Cardiac muscle cell (in vitro differentiated cells and primary cell): ENCODE measurements at places on chromosomes 3 and 15. TPM values are rescaled to one million over a fixed set of nuclear protein-coding genes. Genes with fewer than 3 reads are reported as not detected.

The PDCD10 gene
- total RNA-seq: 39.6 and 48.0 TPM in 2 replicates

The WNT5A gene
- 94.2 and 113 TPM in 2 replicates for total RNA-seq

The SUSD5 gene
- 4.3 and 7.1 TPM in 2 replicates for total RNA-seq

The RARB gene
- total RNA-seq: 26.8 and 27.2 TPM in 2 replicates

DNA sequence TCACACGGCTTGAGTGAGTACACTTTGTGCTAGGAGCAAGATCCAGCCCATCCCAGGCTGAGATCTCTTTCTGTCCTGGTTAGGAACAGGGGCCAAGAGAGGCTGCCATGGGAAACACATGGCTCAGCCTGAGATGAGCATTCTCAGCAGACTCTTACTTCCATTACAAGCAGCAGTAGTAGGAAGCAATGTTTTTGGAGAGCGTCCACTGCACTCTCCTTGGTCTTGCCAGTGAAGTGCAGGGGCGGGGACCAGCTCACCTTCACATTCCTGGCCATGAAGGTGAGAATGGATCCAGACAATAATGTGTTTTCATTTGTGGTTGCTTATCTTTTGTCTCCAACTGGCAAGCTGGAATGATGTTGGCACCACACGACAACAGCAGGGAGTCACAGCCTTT, 24.7 kb downstream of the ZNF80 start:
- no peaks in the 10 kb centered on the region for H3K27me3 ChIP-seq
- no peak for DNase-seq
- H3K27ac ChIP-seq: no peak overlapping the region
- H3K36me3 ChIP-seq: no peaks in the 10 kb centered on the region
- no peak overlapping the region for H3K4me3 ChIP-seq

GRCh38 chr3:141259821-141260629, 28.4 kb downstream of the PXYLP1 start:
- peaks cover 14% of the 10 kb centered on the region for H3K4me1 ChIP-seq
- H3K4me3 ChIP-seq: no peak overlapping the region
- H3K27ac ChIP-seq: peak overlapping the region; percentile 3
- no peaks in the 10 kb centered on the region for H3K27me3 ChIP-seq
- no peaks in the 10 kb centered on the region for H3K36me3 ChIP-seq
- DNase-seq: no peak

- no peaks in the 10 kb centered on the region for H3K4me1 ChIP-seq
- no peak overlapping the region for H3K4me3 ChIP-seq
- H3K27ac ChIP-seq: no peak overlapping the region
- H3K27me3 ChIP-seq: no peaks in the 10 kb centered on the region
- H3K36me3 ChIP-seq: no peaks in the 10 kb centered on the region
These were observed 3.5 kb downstream of the NOX5 start for GRCh38 chr15:69017978-69018377.

- DNase-seq: no peak
- H3K4me1 ChIP-seq: no peaks in the 10 kb centered on the region
- H3K4me3 ChIP-seq: no peak overlapping the region
- H3K27ac ChIP-seq: no peak overlapping the region
- H3K27me3 ChIP-seq: no peaks in the 10 kb centered on the region
These were observed 15.9 kb upstream of the DRD3 start for GRCh38 chr3:114194750-114195149.

DNA sequence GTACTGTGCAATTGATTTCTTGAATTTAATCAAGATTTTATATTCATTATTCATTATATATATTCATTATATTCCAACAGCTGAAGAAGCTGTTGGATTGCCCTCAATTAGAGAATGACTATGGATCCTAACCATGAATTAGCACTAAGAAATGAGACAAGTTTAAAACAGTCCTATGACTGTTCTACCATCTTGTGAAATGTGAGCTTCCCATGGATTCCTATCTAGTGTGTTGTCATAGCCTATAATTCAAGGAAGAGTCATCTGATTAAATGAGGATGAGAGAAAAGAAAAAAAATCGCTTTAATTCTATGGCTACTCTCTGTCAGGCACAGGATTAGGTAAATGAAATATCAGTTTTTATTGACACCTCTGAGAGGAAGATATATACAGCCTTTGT, 696.6 kb upstream of the NAALADL2 start:
- H3K27ac ChIP-seq: no peak overlapping the region
- H3K27me3 ChIP-seq: no peaks in the 10 kb centered on the region
- no peaks in the 10 kb centered on the region for H3K36me3 ChIP-seq
- H3K4me1 ChIP-seq: peaks cover 8% of the 10 kb centered on the region

DNA sequence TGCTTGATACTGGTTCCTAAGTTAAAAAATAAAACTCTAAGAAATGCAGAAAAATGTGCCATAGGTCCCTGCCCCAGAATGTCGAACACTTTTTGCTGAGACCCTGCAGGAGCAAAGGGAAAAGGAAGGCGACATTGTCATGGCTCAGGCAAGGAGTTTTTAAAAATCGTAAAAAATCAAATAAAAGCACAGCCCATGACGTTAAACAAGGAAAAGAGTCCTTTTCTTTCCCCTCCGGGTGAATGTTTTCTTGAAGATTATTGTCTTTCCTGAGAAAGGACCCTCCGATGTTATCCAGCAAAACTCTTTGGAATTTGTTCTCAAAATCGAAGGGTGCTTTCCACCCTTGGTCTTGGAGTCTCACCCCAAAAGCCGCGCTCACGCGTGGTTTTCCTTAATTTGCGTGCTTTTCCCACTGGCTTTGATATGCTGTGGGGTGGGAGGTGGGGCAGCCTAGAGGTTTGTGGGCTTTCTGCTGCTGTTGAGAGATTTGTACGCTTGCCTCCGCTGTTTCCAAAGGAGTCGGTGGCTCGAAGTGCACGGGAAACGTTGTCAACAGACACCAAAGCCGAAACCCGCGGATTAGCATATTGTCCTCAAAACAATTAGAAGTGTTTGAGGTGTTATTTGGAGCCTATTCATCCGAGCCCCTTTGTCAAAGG, 2.9 kb downstream of the SOX14 start:
- H3K27me3 ChIP-seq: peaks cover 100% of the 10 kb centered on the region
- H3K4me1 ChIP-seq: peaks cover 15% of the 10 kb centered on the region
- no peaks in the 10 kb centered on the region for H3K36me3 ChIP-seq

DNA sequence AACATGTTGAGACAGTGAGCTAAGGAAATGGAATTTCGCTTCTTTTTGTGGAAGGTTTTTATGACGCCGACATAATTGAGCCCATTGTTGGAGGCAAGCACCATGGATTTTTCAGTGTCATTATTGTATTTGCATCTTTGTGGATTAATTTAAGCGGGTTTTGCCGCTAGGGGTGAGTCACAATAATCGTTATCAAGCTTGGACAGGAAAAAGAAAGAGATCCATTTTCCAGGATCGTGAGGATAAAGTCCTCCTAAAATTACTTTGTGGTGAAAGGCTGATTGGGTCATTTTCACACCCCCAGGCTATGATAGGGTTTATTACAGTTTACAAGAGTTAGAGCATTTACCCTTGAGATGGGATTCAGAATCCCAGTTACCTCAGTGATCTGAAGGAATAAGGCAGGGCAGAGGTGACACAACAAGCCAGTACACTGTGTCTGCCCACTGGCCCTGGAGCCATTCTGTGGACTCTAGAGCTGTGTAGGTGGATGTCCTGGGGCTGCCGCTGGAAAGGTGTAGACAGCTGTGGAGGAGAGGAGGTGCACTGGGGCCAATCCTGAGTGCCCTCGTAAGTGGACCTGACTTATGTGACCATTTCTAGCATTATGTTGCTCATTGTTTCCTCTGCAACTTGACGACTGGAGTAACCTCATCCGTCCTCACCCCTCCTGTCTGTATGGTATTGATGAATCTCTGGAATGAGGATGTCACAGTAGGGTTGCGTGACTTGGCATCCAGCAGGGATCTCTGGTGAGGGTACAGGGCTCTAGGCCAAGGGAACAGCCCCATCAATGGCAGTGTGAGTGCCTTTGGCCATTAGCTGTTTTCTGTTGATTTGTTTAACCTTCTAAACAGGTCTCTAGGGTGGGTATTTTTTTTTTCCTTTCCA, 370.1 kb downstream of the LRTM1 start:
- H3K4me1 ChIP-seq: no peaks in the 10 kb centered on the region
- DNase-seq: no peak
- H3K27ac ChIP-seq: no peak overlapping the region
- no peaks in the 10 kb centered on the region for H3K36me3 ChIP-seq
- no peak overlapping the region for H3K4me3 ChIP-seq
- H3K27me3 ChIP-seq: no peaks in the 10 kb centered on the region

- H3K36me3 ChIP-seq: no peaks in the 10 kb centered on the region
- no peak for DNase-seq
- no peaks in the 10 kb centered on the region for H3K27me3 ChIP-seq
- H3K4me3 ChIP-seq: no peak overlapping the region
- no peak overlapping the region for H3K27ac ChIP-seq
- H3K4me1 ChIP-seq: no peaks in the 10 kb centered on the region
These were observed 46.6 kb upstream of the CD47 start for GRCh38 chr3:108137460-108137814.
